Head of caudate nucleus (tissue), 42 donors: ENCODE measurements at places on chromosomes 16 and 17.

DNA sequence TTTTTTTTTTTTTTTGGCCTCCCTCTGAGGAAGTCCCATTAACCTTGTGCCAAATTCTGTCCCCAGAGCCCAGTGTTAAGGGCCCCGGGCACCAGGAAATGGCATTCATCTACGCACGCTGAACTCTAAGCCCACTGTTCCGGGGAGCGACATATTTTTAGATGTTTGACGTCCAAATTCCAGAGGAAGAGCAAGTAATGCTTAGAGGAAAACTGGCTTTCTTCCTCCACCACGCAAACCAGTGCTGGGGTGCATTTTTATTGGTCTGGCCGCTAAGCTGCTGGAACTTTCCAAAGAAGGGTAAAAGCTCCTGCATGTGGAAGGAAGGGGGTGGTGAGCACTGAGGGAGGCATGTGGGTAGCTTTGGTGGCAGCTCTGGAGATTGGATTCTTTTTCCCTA lies 8.3 kb downstream of the WFDC1 start:
- DNase-seq, result no peak

DNA sequence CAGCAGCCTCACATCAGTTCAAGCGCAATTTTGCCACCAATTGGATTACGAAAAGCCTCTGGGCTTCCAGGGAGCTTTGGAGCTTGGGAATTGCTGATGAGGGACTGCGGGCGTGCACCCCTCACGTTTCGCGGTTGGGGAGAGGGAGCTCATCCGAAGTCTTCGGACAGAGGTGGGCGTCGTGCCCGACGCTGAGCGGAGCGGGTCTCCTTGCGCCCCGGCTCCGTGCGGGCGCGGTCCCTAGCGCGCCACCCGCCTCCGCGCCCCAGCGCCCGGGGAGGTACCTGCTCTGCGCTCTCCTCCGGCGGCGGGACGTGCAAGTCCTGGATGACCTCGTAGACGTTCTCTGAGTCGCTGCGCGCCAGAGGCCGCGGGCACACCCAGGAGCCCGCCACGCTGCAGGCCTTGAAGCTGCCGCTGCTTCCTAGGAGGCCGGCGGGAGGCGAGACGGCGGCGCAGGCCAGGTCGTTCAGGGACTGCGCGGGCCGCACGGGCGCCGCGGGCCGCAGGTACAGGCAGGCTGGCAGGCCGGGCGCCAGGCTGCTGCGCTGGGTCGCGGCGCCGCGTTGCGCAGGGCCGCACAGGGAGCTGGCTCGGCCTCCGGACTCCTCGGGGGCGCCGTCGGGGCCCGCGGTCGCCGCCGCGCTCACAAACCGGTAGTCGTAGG lies 3.2 kb downstream of the ARHGAP27 start:
- no peak for DNase-seq

- no peak for DNase-seq
Observed at GRCh38 chr16:71846431-71846830, 655 bp downstream of the ATXN1L start.

DNA sequence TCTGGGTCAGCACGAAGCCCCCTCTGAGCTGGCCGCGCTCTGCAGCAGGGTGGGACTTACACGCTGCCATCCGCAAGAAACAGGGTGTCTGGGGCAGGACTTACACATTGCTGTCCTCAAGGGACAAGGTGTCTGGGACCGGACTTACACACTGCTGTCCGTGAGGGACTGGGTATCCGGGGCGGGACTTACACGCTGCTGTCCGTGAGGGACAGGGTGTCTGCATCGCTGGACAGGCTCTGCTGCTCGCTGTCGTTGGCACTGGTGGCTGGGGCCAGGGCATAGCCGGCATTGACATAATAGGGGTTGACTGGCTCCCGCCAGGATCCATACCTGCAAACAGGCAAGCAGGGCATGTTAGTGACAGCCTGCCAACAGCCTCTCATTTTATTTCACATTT lies 31.4 kb downstream of the PDIA2 start:
- DNase-seq, result no peak

DNA sequence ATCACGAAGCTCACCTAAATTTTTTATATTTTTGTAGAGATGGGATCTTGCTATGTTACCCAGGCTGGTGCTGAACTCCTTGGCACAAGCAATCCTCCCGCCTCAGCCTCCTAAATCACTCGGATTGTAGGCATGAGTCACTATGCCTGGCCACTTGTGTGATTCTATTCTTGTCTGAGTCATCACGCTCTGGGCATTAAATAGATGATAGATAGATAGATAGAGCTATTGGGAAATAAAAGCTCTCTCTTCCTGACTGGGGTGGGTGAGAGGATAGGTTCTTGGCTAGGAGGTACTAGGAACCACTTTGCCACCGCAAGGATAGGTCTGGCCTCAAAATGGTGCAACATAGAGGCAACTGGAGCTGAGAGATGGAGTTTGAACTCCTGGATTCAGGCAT lies 21.4 kb upstream of the CACNG3 start:
- no peak for DNase-seq

DNA sequence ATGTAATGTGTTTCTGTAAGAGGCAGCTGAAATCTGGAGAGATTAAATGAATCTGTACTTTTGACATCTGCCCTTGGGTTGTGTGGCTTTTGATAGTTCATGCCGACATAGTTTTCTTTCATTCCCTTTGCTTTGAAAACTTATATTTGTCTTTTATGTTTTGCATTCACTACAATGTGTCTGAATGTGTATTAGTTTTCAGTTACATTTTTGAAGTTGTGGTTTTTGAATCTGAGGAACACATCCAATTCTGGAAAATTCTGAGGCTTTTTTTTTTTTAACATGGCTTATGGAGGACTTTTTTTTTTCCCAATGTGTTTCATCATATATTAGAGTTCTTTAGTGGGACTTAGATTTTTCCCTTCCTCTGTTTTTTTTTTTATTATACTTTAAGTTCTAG lies 683.7 kb upstream of the SOX9 start:
- no peak for DNase-seq

DNA sequence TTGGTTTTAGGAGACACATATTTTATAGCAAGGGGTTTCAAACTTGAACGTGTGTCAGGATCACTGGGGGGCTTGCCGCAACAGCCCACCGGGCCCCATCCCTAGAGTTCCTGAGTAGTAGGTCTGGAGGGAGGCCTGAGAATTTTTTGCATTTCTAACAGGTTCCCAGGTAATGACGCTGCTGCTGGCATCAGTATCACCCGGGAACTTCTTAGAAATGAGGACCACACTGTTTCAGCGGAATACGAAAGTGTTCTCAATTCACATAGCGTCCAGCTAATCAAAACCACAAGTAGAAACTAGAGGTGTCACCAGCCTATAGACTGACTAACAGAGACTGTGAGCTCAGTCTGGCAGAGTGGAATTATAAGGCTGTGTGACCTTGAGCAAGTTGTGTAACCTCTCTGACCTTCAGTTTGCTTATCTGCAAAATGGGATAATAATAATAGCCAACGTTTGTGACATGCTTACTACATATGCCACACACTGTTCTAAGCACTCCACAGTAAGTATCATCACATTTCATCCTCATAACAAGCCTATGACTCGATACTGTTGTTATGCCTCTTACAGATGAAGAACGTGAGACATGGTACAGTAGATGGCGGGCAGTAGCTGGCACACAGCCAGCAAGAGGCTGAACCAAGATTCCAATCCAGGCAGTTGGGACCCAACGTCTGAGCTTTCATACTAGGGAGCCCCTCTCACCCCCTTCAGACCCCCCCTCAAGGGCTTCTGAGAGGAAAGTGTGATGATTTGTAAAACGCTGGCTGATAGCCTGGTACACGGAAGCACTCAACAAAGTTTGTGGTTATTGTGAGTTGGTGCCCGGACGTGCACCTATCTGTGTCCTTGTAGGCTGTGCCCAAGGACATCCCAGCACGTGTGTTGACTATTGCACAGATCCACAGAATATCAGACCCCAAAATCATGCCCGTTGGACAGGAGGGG lies 4.6 kb upstream of the ICAM2 start:
- DNase-seq, result peak; percentile 3

- DNase-seq, result no peak
Observed at GRCh38 chr16:30342751-30343490, 12.2 kb downstream of the CD2BP2 start.

DNA sequence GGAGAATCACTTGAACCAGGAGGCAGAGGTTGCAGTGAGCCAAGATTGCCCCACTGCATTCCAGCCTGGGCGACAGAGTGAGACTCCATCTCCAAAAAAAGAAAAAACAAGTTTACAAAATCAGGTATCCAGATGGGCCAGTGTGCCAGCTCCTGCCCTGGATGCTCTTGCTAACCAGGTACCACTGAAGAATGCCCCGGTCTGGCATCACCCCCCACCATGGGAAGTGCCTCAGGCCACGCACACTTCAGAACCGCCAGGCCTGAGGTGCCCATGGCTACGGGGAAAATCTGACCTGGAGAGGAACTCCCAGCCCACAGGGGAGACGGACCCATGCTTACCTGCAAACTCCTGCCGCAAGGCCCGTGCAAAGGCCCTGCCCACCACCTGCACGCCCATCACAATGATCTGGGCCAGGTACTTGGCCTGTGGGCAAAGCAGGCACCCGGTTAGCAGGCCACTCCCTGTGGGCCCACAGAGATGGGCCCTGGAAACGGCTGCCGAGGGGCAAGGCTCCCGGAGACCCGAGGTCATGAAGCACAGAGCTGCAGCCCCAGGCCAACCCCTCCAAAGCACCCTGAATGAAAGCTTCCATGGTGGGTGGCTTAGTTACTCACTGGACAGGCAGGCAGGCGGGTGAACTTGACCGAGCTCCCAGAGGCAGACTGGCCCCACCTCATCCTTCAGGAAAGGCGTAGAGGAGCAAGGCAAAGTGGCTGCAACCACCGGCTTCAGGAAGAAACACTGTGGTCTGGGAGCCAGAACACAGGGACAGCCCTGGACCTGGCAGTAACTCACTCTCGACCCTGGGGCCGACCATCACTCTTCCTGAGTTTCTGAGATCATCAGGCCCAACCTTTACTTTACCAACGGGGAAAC lies 8.0 kb downstream of the PAM16 start:
- no peak for DNase-seq

GRCh38 chr16:71328151-71328550 lies 30.4 kb upstream of the CALB2 start:
- DNase-seq, result no peak

DNA sequence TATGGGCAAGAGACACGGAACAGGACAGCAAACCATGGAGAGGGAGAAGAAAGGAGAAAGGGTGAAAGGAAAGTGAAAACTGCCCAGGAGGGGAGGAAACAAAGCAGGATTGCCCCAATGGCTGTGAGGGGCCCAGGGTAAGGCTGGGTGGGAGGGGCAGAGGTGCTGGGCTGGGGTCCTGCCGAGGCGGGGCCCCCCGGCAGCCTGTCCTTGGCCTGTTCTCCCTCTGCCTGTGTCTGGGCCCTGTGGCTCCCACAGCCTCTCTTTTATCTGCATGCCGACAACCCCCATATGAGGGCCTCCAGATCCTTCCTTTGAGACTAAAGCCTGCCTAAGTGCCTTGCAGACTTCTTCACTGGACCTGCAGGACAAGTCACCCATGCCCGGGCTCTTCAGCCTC lies 15.5 kb downstream of the ZNHIT3 start:
- DNase-seq, result no peak

- no peak for DNase-seq
Observed at GRCh38 chr17:82302991-82303943, 14.1 kb downstream of the CD7 start.

- DNase-seq, result no peak
Observed at GRCh38 chr17:1703063-1703462, 7.1 kb downstream of the TLCD2 start.

GRCh38 chr16:1295465-1295864 lies 14.0 kb upstream of the UBE2I start:
- no peak for DNase-seq

- no peak for DNase-seq
Observed at GRCh38 chr16:78684030-78684611, 584.7 kb downstream of the WWOX start.

DNA sequence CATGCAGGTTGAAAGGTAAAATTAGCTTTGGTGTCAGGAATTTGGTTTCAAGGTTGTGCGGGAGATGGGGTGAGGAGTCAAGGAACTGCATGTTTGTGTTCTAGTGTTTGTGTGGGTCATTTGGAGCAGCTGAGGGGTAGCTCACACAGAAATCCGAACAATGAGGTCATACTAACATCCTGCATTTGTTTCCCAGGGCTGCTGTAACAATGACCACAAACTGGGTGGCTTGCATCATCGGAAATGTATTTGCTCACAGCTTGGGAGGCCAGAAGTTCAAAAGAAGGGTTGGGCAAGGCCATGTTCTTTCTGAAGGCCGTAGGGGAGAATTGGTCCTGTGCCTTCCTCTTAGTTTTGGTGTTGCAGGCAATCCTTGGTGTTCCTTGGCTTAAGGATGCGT lies 287.4 kb downstream of the HAPSTR1 start:
- no peak for DNase-seq

- no peak for DNase-seq
Observed at GRCh38 chr16:58461056-58461455, 38.9 kb upstream of the NDRG4 start.

- DNase-seq, result no peak
Observed at GRCh38 chr17:33460781-33461450, 167.8 kb upstream of the ASIC2 start.

DNA sequence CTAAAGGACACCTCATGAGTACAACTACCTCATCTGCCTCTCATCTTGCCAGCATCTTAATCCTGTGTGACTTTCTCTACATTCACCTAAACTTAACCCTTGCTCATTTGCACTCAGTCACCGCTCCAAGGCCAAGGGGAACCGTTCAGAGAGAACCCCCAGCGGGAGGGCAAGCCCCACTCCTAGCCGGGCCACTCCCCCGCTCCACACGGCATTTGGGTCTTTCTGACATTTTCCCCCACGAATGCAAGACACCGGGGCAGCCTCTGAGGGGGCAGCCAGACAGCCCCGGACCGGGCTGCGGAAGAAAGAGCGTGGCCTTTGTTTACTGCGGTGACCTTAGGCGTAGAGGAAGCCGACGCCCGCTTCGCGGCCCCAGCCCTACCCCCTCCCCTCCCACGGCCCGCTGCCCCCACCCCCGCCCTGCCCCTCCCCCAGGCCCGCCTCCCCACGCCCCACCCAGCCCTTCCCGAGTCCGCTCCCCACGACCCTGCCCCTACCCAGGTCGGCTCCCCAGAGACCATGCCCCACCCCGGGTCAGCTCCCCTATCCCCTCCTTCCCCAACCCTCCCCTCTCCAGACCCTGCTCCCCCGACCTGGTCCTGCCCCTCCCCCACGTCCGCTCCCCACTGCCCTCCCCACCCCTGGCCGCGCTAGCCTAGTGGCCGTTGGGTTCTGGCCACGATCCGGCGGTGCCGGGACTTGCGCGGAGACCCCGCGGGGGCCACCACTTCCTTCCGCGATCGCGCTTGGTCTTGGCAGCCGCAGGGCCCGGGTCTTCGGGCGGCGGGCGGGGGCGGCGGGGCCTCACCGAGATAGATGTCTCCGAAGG lies 789 bp downstream of the CSNK1D start:
- peak; percentile 66 for DNase-seq

GRCh38 chr16:11404603-11405002 lies 59.3 kb downstream of the RMI2 start:
- DNase-seq, result no peak
